ENCODE measurements at places on chromosomes 4 and X. TPM values are rescaled to one million over a fixed set of nuclear protein-coding genes. Genes with fewer than 3 reads are reported as not detected.

SYAP1 gene
- 43.2 TPM for total RNA-seq

OPHN1 gene
- 7.6 TPM for total RNA-seq

PDGFRA gene
- 0.80 TPM for total RNA-seq

DCAF16 gene
- 27.4 TPM for total RNA-seq

VCX2 gene
- not detected for total RNA-seq

IL2 gene
- not detected for total RNA-seq

GATA1 gene
- total RNA-seq = not detected

UGT2B10 gene
- not detected for total RNA-seq

MRPS18C gene
- 31.8 TPM for total RNA-seq

F8A1 gene
- 2.3 TPM for total RNA-seq

PLCXD1 gene
- 8.8 TPM for total RNA-seq

TMPRSS11B gene
- not detected for total RNA-seq

UVSSA gene
- 7.6 TPM for total RNA-seq

DIPK2B gene
- total RNA-seq = 39.3 TPM

ASB11 gene
- total RNA-seq = 0.14 TPM

GPRASP1 gene
- total RNA-seq = 1.9 TPM

All from thoracic aorta endothelial cell (primary cell).